ENCODE measurements at places on chromosomes 2 and 18.

DNA sequence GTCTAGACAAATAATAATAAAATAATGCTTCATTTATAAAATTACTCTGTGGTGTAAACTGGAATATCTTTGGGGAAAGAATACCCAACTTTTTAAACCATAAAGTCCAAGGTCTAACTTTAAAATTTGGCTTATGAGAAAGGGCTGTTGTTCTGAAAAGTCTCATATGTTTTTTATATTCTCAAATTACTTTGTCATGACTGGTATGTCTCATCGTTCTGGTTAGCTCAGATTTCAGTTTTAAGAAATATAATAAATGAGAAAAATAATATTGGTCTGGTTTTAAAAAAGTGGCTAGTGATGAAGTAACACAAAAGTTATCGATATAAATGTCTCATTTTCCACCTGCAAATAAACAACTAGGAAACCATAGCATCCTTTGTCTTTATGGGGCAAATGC, 1658.1 kb downstream of the LRP1B start:
- DNase-seq: no peak

DNA sequence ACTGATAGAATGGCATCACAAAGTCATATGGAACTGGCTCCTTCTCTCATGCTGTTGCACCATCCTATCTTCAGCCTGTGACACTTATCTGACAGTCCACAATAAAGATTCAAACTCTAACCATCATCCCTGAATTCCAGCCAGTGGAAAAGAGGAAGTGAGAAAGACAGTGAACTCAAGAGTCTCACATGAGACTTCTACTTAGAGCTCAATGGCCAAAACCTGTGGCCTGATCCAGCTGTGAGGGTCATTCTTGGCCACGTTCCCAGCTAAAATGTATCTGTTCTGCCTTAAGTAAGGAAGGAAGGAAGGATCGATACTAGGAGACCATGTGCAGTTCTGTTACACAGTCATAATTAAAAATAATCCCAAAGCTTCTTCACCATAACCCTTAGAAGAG, 73.6 kb downstream of the RND3 start:
- no peak for DNase-seq

DNA sequence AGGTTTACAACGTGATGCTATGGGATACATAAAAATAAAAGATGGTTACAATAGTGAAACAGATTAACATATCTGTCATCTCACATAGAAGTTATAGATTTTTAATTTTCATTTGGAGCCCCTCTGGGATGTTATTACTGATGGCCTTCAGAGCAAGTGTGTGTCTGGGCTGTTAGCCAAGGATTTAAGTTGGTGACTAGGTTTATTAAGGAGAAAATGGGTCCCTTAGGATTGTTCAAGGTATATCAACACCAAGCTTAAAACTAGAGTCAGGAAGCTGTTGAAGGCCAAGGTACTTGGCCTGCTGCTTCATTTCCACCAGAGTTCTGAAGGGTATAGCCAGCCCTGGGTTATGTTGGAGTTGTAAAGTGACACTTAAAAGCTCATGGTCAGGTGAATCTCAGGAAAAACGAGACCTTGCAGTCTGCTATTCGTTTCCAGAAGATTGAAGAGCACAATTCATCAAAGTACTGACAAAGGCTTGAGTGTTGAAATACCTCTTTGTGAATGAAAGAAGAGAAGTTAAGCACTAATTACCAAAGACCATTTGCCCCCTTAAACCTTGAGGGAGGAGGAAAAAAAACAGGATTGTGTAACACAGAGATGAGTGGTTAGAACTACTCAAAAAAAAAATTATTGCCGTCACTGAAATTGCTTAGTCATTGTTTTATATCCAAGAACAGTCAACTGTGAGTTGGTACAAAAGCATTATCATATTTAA, 48.4 kb downstream of the MAP2 start:
- no peak for DNase-seq

DNA sequence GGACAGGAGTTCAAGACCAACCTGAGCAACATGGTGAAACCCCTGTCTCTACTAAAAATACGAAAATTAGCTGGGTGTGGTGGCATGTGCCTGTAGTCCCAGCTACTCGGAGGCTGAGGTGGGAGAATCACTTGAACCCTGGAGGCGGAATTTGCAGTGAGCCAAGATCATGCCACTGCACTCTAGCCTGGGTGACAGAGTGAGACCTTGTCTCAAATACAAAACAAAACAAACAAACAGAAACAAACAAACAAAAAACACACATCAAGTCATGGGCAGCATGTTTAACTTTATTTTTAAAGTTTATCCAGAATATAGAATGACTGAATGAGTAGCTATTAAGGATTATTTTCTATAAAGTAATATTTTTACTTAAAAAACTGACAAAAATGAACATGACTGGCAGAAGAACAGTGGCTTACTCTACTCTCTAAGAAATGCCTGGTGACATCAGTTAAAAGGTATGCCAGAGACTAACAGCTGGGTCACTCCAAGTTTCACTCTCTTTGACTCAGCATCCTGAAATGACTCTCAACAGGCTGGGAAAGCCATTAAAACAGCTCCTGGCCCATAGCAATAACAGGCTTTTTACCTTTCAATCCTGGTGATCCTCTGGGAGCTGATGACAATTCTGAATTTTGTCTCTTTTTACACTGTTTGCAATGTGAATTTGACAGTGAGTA, 281.6 kb upstream of the STON1 start:
- DNase-seq: no peak

DNA sequence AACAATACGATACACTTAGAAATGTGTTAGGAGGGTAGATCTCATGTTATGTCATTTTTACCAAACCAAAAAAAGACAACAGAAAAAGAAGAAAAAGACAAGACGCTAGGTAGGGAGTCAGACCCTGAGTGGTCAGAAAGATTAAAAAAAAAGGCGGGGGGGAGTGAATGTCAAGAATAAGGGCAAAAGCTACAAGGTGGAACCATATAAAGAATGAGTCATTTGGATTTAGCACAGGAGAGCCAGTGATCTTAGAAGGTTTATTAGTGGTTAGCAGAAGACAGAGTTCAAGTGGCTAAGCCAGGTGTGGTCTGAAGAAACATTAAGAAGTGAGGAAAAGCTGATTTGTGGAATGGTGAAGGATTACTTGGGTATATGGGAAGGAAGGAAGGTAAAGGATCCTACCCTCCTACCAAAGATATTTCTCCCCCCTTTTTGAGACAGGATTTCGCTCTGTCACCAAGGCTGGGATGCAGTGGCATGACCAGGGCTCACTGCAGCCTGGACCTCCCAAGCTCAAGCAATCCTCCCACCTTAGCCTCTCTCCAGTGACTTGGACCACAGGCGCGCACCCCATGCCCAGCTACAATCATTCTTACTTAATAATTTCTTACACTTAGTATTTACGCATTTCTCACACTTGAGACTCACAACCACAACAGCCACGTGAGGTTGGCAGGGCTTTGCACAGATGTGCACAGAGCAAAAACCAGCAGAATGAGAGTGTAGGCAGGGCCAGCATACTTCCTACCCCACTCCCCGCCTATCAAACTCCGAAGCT, 2.6 kb downstream of the DSC2 start:
- no peak for DNase-seq
